ENCODE measurements at places on chromosomes 12 and 14. TPM values are rescaled to one million over a fixed set of nuclear protein-coding genes. Genes with fewer than 3 reads are reported as not detected.

DNA sequence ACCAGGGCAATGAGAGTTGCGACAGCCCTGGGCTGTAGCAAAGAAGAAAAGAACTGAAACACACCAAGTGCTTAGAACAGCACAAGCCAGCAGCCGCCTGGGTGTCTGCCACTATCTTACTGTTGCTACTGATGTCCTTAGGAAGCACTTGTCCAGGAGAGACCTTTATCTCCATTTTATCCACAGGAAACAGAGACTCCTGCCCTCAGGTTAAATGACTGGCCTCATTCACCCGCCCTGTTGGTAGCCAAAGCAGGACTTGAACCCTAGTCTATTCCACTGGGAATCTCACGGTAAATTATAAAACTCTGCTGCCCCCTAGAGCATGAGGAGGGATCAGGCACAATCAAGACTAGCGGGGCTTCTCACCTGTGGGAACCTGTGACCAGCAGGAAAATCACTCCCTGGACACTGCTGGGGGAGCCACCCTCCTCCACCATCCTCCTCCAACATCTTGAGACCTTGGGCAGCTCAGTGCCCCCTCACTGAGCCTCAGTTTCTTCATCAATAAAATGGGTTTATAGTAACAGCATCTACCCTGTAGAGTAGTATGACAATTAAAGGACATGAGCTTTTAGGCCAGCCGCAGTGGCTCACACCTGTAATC lies 20.5 kb upstream of the TESC start:
- DNase-seq, result no peak

GLI1 gene
- total RNA-seq, result 3.6 TPM

SERPINA12 gene
- total RNA-seq, result not detected

NGB gene
- not detected for total RNA-seq

GRCh38 chr12:104410786-104411185 lies 46.0 kb upstream of the CHST11 start:
- DNase-seq, result no peak

COQ10A gene
- 4.6 TPM for total RNA-seq
